Right lung (tissue), 10 donors: ENCODE measurements at places on chromosomes 5 and 9.
A peak's percentile ranks its signal among the peaks of the same experiment; 100 is the strongest.

- no peak for DNase-seq
Observed at GRCh38 chr5:41334221-41334620, 120.9 kb upstream of the C6 start.

- DNase-seq = no peak
Observed at GRCh38 chr5:76367623-76368371, 35.3 kb upstream of the IQGAP2 start.

DNA sequence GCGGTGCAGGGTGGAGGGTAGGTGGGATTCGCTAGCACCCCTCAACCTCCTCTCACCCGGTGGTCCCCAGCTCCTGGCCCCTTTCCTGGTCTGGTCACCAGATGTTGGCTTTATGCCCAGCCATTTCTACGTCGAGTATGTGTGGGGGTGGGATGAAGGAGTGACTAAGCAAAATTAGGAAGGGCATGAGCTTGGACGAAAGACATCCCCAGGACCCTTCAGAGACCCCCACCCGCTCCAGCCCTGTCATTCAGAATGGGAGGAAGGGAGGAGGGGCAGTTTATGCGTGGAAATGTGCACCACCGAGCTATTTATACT lies 742 bp downstream of the BHMT2 start:
- DNase-seq = peak; percentile 36

GRCh38 chr5:54470128-54470527 lies 14.6 kb downstream of the HSPB3 start:
- no peak for DNase-seq

- DNase-seq = no peak
Observed at GRCh38 chr5:150247726-150248125, 41.8 kb downstream of the CAMK2A start.

DNA sequence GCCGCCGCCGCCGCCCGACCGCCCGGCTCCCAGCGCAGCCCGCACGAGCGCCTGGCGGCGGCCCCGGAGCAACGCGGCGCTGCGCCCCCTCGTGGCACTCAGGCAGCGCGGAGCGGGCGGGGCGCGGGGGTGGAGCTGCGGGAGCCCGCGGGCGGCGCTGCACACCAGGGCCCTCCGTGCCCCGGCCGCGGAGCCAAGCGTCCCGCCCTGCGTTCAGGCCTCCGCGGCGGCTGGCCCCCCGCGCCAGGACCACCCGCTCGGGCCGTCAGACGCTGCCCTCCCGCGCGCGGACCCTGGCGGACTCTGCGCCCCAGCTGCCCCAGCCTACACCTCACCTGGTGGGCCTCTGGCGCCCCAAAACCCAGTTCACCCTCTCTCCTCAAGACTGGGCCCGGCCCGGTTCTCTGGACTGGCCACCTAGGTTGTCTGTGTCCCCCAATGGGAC lies at the start of gene RASGEF1C:
RASGEF1C (minus strand) TSS at position 75 of the 445 bp plus-strand sequence. CDS start 71,159 bp downstream, outside the sequence.
- DNase-seq = peak; percentile 58

DNA sequence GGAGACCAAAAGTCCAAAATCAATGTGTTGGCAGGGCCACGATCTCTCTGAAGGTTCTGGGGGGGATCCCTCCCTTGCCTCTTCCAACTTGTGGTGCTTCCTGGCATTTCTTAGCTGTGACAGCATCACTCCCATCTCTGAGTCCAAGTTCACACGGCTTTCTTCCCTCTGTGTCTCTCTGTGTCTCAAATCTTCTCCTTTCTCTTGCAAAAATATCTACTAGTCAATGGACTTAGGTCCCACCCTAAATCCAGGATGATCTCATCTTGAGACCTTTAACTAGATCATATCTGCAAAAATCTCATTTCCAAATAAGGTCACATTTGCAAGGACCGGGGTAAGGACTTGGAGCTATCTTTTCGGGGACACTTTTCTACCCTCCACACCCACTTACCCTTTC lies 186.1 kb downstream of the HSD17B3 start:
- DNase-seq = no peak

- DNase-seq = no peak
Observed at GRCh38 chr9:132383462-132383883, 23.2 kb downstream of the TTF1 start.

DNA sequence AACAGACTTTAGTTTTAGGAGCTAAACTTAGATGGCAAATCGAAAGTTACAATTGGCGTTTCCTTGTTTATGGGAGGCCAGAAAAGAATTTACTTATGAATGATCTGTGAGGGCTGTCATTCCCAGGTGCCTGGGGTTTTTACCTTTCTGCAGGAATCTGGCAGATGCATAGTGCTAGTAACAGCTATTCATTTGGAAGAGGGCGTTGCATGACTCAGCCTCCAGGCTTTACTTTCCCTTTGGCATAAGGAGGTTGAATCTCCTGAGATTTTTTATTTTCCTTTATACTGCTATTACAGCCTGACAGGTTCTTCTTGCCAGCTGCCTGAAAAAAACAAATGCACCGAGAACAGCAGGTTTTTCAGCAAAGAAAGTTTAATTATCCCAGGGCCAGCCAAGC lies 30.0 kb downstream of the CARD6 start:
- no peak for DNase-seq

DNA sequence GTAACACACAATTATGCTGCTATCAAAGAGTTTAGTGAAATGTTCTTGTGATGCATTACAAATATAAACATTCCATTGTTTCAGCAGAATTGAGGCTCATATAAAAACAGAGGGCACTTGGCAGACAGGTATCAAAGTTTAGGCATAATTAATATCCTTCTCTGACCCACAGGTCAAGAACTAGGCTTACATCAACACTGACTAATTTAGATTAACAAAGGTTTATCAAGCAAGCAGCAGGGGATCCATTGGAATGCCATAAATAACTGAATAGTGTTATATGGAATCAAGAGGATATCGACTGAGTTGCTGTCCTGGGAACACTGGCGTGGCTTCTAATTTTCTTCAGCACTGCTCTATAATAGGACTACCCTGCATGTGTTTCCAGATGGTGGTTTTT lies 414.5 kb upstream of the ARRDC3 start:
- DNase-seq = no peak

DNA sequence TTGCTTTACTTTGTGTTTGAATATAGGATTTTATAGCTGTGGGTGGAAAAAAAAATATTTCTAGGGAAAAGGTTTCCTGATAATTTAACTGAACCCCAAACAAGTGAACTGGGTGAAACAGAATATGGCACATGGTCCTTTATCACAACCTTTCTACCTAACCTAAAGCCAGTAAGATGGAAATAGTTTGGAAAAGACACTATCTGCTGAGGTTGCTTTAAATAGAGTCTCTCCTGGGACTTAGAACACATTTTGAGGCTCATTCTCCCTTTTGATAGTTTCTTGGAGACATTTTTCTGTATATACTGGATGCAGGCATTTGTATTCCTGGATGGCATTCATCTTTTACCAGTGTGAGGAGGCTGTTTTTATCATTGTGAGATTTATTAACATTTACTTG lies 39.4 kb downstream of the BASP1 start:
- no peak for DNase-seq

DNA sequence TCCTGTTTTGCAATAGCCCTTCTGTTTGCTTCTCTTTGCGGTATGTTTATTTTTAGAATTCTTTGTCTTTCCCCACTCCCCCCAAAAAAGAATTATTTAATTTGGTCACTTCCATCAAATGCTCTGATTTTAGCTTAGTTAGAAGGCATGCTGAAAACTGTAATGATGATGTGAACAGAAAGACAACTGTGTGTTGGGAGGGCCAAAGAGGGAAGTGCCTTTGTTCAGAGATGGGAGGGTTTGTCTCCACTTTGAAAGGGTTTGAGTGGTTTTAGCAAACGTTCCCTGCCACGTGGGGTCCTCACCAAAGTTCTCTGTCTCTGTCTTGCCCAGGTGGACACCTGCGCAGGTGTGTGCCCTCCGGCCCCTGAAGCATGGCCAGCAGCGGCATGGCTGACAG lies 41.9 kb downstream of the SYK start:
- no peak for DNase-seq

- no peak for DNase-seq
Observed at GRCh38 chr5:116038817-116039216, 6.5 kb downstream of the ARL14EPL start.

GRCh38 chr5:151926188-151926587 lies 1.5 kb upstream of the GLRA1 start:
- no peak for DNase-seq

DNA sequence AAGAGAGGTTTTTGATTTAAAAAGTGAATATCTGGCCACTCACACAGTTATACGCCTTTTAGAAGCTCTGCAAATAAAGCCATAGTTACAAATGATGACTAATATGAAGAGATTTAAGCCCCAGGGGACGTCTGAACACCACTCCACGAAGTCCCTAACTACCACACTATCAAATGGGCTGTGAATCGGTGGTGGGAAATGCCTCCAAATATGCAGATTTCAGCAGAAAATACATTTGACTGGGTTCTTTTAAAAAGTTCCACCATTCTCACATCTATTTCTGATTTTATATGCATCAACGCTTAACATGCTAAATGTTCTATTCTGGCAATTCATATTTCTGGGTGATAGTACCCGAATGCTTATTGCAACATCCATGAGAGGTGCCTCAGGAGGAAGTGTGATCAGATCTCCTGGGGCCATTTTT lies 22.5 kb downstream of the TICAM2 start:
- no peak for DNase-seq

DNA sequence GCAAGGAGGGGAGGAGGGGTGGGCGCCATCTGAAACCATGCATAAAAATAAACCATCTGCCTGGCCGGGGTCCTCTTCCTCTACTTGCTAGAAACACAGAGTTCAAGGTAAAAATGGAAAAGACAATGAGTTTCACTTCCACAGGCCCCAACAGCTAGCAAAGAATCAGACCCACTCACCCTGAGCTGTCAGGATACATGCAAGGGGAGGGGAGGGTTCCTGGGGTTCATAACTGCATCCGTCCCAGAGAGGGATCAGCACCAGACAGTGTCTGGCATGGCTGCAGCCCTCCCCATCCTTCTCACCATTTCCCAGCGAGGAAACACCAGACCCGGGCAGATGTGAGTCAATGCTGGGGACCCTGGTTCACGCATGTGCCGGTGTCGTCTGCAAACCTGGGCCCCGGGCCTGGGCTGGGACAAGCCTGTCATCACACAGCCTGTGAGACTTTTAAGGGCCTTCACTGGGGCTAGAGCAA lies 55.4 kb downstream of the SEMA4D start:
- no peak for DNase-seq

DNA sequence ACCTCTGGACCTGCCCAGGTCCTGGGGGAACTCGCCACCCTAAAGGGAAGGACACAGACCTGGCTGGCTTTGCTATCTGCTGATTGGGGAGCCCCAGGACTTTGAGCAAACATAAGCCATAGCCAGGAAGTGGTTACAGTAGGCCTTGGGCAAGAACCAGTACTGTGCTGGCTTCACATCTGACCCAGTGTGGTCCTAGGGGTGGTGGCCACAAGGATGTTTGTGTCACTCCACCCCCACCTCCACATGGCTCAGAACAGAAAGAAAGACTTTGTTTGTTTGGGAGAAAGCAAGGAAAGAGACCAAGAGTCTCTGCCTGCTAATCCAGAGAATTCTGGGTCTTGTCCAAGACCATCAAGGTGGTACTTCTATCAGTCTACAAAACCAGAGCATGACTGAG lies 334.2 kb downstream of the SPOCK1 start:
- no peak for DNase-seq

DNA sequence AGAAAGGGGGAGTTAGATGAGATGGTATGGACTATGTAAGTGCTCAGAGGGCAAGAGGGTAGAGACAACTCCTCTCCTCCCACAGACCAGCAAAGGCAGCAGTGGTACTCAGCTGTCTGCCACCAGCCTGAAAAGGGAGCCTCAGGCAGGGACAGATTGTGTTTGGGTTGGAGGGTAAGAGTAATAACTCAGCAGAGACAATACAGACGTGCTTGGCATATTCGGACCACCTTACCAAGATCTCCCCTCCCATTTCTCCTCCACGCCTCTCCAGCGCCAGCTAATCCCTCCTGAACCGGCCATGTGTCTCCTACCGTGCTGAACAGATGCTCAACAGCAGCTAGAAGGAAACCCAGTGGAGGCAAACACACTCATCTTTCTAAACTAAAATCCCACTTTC lies 180.8 kb downstream of the ASTN2 start:
- no peak for DNase-seq

- no peak for DNase-seq
Observed at GRCh38 chr9:114155995-114156656, 789 bp downstream of the COL27A1 start.

- no peak for DNase-seq
Observed at GRCh38 chr9:109134167-109134578, 14.4 kb upstream of the TMEM245 start.

- no peak for DNase-seq
Observed at GRCh38 chr9:135394699-135395645, 84.6 kb upstream of the PPP1R26 start.

GRCh38 chr9:3043369-3043768 lies 199.5 kb upstream of the PUM3 start:
- DNase-seq = no peak

DNA sequence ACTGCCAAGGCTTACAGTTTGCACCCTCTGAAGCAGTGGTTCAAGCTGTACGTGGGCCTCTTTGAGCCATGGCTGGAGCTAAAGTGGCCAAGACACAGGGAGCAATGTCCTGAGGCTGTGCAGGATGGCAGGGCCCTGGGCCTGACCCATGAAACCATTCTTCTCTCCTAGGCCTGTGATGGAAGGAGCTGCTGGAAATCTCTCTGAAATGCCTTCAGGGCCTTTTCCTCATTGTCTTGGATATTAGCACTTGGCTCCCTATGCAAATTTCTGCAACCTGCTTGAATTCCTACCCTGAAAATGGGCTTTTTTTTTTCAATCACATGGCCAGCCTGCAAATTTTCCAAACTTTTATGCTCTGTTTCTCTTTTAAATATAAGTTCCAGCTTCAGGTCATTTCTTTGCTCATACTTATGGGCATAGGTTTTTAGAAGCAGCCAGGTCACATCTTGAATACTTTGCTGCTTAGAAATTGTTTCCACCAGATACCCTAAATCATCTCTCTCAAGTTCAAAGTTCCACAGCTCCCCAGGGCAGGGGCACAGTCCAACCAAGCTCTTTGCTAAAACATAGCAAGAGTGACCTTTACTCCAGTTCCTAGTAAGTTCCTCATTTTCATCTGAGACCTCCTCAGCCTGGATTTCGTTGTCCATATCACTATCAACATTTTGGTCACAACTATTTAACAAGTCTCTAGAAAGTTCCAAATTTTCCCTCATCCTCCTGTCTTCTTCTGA lies 138.3 kb downstream of the OSTF1 start:
- no peak for DNase-seq

DNA sequence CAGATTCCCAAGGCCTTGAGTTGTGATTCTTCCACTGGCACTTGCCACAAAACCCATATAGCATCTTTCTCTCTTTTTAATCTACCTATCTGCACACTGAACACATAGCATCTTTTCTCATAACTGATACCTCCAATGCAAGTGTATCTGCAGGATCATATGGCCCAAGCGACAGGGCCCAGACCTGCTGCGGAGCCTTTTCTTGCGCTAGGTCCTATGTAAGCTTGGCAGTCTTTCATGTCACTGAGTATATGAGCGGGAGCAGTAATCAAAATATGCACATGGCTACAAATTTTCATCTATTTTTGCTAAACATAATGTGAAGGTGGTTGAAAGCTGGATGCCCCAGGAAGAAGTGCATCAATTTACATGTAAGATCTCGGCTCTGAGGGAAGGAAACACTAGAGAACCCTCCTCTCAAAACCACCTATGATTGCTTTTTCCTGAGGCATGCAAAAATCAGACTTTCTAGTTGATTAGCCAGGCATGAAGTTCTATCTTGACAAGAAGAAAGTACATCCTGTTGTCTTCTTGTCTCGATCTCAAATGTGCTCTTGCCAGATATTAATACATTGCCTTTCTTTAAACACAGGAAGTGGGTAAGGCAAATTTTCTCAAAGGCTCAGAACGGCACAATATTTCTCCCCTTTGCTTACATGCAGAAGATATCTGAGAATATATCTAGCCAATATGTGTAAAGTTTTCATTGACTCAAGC lies 26.9 kb upstream of the CEMIP2 start:
- DNase-seq = no peak
